HFF-Myc (cell line): ENCODE measurements at places on chromosomes 7 and 10.

DNA sequence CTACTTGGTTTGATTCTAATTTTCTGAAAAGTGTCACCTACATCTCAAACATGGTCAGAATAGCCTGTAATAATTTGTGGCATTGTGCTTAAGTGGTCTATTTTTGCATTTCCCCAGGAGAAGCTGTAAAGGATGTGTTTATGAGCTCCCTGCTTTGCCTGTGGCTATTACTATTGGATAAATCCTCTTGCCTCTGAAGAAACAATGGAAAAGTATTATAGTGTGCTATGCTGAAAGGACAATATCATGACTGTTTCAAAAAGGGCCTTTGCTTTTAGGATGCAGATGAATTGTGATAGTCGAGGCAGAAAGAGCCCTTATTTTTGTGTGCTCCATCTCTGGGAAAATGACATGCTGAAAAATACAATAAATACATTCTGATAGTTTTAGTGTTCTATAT, 94.1 kb upstream of the ARMC3 start:
- no peak for DNase-seq

GRCh38 chr7:134651991-134652390, 5.3 kb downstream of the BPGM start:
- DNase-seq = no peak

DNA sequence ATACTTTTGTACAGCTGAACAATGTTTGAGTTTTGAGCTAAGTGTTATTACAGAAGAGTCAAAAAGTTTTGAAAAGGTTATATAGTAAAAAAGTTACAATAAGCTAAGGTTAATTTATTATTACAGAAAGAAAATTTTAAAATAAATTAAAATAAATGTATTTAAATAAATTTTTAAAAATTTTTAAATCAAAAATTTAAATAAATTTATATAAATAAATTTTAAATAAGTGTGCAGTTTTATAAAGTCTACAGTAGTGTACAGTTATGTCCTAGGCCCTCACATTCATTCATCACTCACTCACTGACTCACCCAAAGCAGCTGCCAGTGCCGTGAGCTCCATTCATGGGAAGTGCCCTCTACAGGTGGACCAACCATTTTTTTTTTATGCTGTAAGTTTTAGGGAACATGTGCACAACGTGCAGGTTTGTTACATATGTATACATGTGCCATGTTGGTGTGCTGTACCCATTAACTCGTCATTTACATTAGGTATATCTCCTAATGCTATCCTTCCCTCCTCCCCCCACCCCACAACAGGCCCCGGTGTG, 462.9 kb upstream of the ZMIZ1 start:
- no peak for DNase-seq

DNA sequence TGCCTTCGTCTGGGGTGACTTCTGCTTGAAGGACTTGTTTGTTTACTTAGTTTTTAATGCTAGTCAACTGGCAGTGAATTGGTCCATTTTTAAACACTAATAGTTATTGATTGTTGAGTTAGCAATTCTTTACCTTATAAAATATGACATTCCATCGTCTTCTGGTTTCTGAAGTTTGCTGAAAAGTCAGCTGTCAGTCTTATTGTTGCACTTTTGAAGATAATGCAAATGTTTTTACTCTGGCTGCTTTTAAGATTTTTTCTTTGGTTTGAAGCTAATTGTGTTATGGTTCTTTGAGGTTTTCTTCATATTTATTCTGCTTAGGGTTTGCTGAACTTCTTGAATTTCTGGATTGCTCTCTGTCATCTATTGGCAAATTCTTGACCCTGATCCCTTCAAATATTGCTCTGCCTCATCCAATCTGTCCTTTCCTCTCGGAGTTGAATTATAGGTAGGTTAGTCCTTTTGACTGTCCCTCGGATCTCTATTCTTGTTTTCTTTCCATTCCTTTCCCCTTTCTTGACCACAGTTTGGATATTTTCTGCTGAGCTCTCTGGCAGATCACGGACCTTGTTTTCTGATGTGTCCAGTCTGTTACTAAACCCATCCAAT, 24.2 kb downstream of the MGMT start:
- DNase-seq = no peak

GRCh38 chr10:14153570-14154055, 177.1 kb downstream of the FRMD4A start:
- DNase-seq = no peak

DNA sequence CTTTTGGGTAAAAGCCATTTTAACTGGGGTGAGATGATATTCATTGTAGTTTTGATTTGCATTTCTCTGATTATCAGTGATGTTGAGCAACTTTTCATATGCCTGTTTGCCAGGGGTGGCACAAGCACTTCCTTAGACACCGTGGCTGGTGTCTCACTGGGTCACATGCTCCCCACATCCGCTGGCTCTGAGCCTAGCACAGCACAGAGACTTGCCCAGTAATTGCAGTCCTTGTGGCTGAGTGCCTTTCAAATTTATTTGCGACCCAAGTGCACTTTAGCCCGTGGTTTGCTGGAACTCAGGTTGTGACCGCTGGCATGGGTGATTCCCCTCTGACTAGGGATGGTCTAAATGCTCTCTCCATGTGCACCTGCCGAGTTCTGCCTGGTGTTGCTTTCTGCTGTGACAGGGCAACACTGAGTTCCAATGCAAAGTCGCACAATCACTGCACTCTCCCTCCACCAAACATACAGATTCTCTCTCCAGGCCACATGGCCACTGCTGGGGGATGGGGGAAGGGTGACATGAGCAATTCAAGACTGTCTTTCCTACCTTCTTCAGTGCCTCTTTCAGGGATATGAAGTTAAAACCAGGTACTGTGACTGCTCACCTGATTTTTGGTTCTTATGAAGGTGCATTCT, 66.5 kb downstream of the ZNF277 start:
- no peak for DNase-seq

GRCh38 chr10:43352951-43353350, 18.5 kb upstream of the FXYD4 start:
- DNase-seq = no peak

DNA sequence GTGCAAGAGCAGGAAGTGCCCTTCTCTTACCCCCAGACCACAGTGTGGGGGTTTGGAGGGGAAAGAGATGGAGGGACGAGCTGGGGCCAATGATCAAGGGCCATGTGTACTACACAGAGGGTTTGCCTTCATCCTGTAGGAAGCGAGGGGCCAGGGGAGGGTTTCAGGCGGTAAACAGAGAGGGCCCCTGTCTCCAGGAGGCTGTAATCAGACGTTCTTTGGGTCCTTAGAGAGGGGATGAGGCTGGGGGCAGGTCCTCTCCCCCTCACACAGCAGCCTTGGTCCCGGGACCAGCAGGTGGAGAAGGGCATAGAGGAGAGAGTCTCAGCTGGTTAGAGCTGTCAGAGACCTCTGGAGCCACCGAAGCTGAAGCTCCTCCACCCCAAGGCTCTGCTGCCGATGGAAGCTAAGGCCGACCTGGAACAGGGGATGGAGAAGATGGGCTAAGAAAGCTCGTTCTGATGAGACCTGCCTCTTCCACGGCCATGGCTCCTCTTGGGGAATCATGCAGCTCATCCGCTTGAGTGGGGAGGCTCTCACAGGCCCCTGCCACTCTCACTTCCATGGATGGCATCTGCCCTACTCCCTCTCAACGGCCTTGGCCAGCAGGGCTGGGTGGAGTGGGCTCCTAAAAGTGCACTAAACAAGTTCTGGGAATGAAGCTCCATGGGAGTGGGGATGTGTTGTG, 3.5 kb downstream of the LOXL4 start:
- no peak for DNase-seq

DNA sequence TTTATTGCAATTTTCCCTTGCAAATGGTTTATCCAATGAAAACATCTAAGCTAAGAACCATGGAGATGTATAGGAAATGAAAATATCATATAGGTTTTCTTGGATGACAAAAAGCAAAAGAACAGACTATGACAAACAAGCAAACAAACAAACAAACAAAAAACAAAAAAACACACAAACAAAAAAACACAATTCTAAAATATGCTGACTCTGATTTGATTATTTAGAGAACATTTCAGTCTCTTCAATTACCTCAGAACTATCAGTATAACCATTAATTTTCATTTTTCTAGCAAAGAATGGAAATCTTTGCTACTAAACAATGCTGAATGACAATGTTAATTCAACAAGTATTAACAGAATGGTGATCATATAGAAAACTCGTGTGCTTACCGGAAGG, 369.5 kb upstream of the LRRN3 start:
- no peak for DNase-seq

- no peak for DNase-seq
These were observed 14.8 kb downstream of the PRKRIP1 start for GRCh38 chr7:102410918-102411317.

DNA sequence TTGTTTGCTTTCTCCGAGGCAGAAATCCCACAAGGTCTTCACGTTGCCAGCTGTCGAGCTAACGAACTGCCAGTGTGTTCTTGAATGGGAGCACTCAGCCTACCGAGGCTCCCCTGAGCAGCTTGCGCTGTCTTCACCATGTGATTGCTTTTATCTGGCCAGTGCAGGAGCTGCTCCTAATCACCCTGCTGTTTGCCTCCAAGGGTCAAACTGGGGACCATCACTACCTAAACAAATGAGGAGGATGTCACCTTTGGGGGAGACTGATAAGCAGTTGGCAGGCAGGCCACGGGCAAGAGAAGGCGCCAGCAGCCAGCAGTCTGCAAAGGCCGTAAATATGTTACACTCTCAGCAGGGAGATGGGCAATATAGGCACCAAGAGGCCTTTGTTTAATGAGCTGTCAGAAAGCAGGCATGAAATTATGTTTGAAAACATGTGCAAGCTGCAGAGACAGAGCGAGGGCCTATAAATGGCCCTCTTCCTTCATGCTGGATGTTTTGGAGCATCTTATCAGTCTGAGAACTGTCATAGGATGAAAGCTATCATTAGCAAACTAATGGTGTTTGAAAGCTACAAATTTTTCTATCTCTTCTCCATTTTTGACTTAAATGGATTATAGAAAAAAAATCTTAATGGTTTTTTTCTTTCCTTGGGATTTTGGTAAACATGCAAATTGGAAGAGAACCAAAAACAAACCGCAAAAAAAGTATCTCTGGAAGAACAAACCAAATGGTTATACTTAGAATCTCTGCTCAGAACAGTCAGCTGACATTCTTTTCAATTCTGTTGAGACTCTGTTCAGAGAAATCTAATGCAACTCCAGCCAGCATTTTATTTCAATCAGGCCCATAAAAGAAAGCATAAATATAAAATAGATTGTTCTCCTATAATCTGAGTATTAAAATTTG, 267.3 kb upstream of the NPVF start:
- DNase-seq = no peak

DNA sequence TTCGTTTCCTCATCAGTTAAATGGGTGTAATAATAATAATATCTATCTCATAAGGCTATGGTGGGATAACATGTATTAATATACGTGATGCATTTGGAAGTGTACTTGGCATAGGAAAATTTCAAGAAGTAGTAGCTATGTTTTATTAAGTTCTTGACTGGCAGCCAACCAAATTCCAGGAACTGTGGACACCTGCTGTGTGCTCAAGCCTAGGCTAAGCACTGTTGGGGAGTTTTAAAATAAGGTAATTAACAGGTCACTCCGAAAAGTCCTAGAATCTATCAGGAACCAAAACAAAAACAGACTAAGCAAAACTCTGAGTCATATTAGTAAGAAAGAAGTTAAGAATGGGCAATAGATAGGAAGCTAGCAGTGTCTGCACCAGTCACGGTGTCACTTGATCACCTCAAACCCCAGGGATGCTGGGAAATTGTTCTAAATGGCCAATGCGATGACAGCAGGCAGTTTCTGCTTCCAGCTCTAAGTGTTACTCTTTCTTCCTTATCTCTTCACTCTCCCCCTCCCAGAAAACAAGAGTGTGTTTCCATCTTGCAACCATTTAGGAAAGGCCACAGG, 92.0 kb upstream of the GDF10 start:
- DNase-seq = no peak

DNA sequence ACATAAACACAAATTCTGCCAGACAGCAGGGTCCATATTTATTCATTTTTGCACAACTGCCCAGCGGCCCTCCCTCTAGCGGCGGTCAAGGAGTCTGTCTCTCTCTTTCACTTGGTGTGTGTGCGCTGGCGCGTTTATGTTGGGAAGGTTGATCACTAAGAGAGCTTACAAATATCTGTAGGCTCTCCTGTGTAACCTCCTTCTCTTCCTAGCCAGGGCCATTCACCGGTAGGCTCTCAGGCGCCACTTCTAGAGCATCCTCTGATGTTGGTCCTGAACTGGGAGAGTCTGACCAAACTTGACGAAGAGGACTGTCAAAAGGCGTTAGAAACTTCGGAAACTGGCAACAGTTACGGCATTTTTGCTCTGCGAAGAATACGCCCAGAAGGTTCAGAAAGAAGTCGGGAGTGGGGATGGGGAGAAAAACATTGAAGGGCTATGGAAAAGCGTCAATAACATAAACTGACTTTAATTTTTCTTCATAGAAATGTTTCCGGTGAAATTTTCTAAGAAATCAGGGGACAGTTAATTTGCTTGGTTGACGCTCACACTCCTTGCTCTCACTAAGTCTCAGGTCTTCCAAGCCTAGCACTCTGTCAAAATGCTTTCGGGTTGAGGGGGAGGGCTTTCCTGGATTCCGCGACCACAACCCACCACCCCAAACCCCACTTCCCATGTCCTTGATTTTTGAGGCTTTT, 731.1 kb downstream of the ZWINT start:
- no peak for DNase-seq

- no peak for DNase-seq
These were observed 26.9 kb downstream of the FKBP6 start for GRCh38 chr7:73354821-73355220.

DNA sequence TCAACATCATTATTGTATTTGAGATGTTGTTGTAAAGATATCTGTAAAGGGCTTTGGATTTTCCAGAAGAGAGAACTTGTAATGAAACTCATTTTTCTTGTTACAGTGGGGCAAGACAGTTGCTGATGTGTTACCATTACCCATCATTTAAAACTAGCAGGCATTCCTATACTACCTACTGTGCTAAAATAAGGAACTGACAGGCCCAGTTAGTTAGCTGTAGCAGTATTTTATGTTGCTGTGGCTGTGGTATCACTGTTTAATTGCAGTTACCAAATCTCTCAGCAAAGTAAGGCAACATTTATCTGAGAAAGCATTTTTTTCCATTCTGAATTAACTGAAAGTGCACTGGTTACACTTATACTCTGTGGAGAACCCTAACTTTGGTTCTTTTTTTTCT, 9.9 kb downstream of the ST7 start:
- DNase-seq = no peak

DNA sequence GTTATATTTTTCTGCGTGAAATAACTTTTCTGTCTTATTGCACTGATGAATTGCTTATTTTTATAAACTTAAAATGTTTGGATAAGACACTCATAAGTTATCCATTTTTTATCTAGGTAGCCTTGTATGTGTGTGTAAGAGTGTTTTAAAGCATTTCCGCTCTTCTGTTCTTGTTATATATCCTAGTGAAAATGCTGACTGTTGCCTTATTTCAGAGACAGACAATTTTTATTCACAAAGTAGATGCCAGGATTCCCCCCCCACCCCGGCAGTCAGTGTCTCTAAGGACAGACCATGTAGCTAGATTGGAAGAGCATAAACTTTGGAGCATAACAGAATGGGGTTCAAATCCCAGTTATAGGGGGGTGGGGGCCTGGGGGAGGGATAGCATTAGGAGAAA, 1.6 kb downstream of the SMC3 start:
- no peak for DNase-seq
